Regular cardiac myocyte (primary cell): ENCODE measurements at places on chromosomes 7 and 10. TPM values are rescaled to one million over a fixed set of nuclear protein-coding genes. Genes with fewer than 3 reads are reported as not detected.

The THSD7A gene
- total RNA-seq, result 0.56 and 0.58 TPM in 2 replicates

The CDHR3 gene
- 2.5 and 2.8 TPM in 2 replicates for total RNA-seq

The HOXA6 gene
- total RNA-seq, result 0.28 TPM in 1 of 2 replicates, not detected in the other

The DLD gene
- 45.1 and 72.5 TPM in 2 replicates for total RNA-seq

The PALD1 gene
- total RNA-seq, result 0.19 and 0.56 TPM in 2 replicates

The CYP2E1 gene
- 0.19 and 0.28 TPM in 2 replicates for total RNA-seq

The ACHE gene
- total RNA-seq, result under 0.01 and 0.28 TPM in 2 replicates

The CCDC172 gene
- not detected in 2 replicates for total RNA-seq
